ENCODE measurements at places on chromosomes 11 and 22. TPM values are rescaled to one million over a fixed set of nuclear protein-coding genes. Genes with fewer than 3 reads are reported as not detected.

TLCD5 gene
- 0.23 TPM for total RNA-seq

SLC25A18 gene
- total RNA-seq: 48.7 TPM

ZNF74 gene
- total RNA-seq: 5.7 TPM

GALNT18 gene
- total RNA-seq: 5.7 TPM

LUZP2 gene
- not detected for total RNA-seq

GRCh38 chr11:65501186-65501471, 2.3 kb downstream of the MALAT1 start:
- DNase-seq: no peak

GRCh38 chr11:22774716-22775115, 54.9 kb downstream of the SVIP start:
- no peak for DNase-seq

GRCh38 chr22:34973926-34974325, 92.0 kb upstream of the ISX start:
- DNase-seq: no peak

DNA sequence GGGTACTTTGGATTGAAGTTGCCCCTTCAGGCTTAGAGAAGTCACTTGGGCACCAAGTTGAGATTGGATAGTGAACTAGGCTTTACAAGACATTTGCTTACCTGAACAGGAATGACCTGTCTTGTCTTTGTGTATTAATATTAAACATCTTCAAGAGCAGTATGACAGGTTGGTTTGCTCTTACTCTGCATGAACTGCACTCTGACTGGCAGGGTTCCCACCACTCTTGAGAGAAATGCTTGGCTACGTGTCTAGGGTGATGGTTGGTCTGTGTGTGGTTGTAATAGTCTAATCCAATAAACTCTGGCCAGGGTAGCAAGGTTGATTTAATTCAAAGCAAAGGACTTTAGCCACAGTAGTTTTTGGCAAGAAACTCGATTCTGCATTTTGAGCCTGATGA, 20.1 kb upstream of the SPTBN2 start:
- no peak for DNase-seq

DNA sequence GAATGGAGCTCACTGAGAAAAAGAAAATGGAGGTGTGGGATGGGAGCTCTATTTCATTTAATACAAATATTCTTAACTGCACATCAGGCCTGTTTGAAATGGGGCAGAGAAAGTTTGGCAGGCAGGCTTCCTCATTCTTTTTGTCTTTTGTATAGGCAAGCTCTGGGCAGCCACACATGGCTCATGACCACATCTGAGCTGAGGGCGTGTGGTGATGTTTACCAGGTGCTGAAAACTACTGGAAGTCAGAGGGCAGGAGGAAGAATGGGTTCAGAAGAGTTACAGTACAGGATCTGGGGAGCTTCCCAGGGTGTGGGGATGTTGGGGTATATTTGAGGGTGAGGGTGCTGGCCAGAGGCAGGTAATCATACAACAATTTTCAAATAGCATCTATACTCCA, 66.3 kb upstream of the NAV2 start:
- no peak for DNase-seq
